ENCODE measurements at places on chromosomes 12 and 14.

DNA sequence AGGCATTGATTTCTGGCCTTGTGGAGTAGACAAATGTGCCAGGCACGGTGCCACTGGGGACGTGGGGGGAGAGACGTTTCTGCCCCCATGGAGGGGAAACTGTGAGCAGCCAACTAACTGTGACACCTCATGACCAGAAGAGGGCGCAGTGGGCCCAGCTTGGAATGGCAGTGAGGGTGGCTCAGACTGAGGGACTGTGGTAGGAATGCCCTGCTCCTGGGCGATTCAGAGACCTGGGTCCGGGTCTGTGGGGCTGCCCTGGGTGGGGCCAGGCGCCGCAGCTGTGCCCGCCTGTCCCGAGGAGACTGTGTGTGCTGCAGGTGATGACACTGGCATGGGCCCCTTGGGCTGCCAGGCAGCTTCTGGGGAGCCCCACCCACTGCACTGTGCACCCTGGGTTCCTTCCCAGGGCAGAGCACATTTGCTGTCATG lies 60.6 kb downstream of the SLC25A47 start:
- peak; percentile 55 for DNase-seq

GRCh38 chr14:100239211-100239839 lies 381 bp downstream of the YY1 start:
- DNase-seq = peak; percentile 14

DNA sequence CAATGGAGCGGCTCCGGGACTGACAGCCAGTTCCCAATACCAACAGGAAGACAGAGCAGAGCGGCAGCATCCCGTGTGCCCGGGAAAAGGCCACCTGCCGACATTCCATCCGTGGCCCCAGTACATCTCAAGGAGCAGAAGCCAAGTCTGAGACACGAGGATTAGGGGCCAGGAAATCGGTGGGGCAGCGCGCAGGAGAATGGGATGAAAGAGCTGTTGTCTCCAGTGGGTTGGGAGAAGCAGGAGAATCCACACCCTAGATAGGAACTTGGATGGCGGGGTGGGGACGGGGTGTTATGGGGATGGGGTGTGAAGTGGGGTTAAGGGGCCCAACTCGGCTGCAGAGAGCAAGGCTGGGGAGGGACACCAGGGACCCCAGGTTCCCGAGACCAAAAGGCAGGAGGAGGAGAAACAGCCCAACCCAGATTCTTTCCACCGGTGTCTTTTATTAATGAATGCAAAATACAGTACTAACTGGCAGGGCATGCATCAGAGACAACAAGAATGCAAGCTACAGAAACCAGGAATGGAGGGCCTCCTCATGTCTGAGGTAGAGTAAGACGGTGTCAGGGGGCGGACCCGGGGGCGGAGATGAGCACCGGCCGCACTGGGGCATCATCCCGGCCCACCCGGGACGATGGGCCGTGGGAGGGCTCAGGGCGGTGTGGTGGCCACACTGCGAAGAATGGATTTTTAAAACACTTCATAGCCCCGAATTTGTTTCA lies 50.3 kb downstream of the BEGAIN start:
- no peak for DNase-seq

DNA sequence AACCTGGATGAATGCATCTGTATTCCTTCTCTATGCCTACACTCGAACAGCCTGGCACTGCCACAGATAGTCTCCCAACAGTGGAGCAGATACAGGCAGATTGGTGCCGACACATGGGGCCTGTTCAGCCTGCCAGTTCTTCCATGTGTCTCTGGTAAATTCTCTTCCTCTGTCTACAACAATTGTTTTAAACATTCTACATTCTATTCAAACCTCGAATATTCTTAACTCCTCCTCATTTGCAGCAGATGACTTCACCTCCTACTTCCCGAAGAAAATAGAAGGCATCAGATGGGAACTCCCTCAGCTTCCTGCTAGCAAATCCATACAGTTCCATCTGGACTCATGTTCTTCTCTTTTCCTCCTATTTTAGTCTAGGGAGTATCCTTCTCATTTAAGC lies 43.1 kb upstream of the OTOGL start:
- DNase-seq = no peak

DNA sequence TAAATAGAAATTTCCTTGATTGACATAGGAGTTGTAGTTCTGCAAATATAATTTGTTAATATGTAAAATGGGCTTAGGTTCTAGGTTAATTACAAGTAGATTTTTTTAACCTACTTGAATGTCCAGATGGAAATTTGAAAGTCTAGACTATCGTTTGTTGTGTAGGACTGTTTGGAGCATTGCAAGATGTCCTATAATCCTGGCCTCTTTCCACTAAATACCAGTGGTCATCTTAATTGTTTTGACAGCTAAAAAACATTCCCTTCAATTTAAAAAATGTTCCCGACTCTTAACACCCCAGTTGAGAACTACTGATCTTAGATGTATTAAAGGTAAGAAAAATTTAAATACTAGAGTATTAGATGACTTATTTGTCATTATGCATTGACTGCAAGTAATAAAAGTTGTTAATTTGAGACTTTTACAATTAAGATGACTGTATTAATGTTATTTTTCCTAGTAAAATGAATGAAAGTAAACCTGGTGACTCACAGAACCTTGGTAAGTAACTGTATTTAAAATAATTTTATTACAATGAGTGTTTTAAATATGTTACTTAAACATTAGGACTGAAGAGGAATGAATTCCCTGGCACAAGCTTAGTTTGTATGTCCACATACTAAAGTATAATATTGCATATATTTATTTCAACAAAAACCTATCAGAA lies 21.8 kb downstream of the G2E3 start:
- DNase-seq = no peak

GRCh38 chr14:36683083-36683724 lies 21.5 kb downstream of the PAX9 start:
- no peak for DNase-seq

- DNase-seq = peak; percentile 57
Measured at GRCh38 chr14:103713304-103714062, 1.8 kb downstream of the XRCC3 start.

- peak; percentile 40 for DNase-seq
Measured at GRCh38 chr12:570921-571794, 92.1 kb downstream of the NINJ2 start.

DNA sequence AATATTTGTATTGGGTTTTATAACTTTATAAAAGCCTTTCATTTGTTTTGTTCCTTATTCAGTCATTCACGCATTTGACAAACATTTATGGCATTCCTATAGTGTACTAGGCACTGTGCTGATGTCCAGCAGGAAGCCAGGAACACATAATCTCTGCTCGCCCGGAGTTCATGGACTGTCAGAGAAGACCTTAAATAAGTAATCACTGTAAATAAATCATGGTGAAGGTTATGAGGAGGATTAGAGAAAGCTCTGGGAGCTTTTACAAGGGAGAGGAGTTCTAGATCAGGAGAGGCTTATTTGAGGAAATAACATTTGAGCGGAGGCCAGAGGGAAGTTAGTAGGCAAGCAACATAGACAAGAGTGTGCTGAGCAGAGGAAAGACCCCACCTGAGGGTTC lies 1.4 kb upstream of the RDH11 start:
- DNase-seq = no peak

DNA sequence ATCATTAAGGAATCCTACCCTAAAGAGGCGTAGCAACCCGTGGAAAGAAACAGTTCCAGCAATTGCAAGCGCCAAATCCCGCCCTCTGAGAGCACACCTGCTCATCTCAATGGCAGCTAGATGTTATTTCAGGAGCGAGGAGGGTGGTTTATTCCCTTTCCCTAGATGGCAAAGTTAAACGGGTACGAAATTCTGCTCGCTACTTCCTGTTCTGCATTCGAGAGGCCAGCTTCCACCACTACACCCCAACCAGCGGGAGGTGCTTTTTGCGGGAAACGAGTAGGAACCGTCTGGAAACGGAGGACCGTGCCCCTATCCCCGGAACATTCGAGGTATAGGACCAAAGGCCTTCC lies 536 bp downstream of the VPS29 start:
- DNase-seq = no peak

DNA sequence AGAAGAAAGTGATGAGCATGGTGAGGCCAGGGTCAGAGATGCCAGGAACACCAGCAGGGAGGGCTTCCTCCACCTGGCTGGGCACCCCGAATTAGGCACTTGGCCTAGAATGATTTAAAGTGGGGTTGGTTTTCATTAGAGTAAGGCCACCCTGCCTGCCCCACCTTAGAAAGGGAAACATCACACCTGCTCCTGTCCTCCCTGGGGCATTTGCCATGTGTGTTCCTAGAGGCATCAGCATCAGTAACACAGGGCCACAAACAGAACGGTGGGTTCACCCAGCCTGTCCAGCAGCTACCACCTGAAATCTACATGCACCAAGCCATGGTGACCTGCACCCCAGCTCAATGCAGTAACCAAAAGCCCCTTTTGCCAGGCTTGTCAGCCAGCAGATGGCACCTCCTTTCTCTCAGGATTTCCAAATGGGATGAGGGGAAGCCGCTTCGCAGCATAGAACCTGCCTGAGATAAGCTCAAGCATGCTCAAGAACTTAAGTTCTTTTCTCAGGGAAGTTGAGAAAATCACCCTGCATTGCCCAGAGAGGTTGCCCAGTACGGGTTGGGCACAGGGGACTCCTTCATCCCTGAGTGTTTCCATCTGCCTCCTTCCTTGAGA lies 338.8 kb downstream of the DPF3 start:
- DNase-seq = no peak

- no peak for DNase-seq
Measured at GRCh38 chr12:68788554-68789143, 19.3 kb upstream of the MDM2 start.

- DNase-seq = no peak
Measured at GRCh38 chr14:101950100-101950499, 14.3 kb upstream of the DYNC1H1 start.

GRCh38 chr14:79580906-79581305 lies 630.4 kb downstream of the DIO2 start:
- DNase-seq = no peak

DNA sequence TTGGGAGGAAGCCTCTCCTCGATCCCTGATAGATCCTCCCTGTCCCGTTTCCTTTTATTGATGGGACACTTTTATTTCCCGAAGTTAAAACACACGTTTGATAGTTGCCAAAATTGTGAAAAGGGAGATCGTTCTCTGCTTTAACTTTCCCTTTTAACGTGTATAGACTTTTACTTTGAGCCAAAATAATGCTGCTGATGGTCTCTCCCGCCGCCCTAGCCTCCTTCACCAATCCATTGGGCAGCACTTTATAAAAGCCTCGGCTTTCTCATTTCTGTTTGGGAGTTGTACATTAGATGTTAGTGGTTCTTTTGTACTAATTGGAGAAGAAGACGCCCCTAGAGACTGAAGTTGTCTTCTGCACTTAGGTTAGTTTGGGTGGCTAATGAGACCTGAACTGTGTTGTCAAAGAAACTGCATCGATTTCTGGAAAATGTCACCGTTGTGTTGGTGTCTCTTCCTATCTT lies 1.4 kb downstream of the TMTC2 start:
- DNase-seq = no peak

DNA sequence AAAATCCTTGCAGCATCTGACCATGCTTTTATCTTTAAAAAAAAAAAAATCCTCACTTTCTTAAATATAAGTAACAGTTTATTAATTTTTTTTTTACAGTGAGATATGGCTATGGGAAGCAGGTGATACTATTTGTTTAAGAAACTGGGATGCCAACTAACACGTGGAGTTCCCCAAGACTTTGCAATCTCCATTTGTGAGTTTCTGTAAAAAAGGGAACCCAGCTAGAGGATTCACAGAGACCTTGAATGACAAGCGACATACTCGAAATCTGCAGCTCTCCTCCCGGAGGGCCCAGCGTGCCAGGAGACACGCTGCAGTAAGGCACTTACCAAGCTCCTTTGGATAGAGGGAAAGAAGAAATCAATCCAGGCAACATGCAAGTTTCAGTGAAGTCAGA lies 30.1 kb downstream of the SLC15A4 start:
- DNase-seq = no peak

- no peak for DNase-seq
Measured at GRCh38 chr14:77281852-77282410, 10.9 kb upstream of the NGB start.

DNA sequence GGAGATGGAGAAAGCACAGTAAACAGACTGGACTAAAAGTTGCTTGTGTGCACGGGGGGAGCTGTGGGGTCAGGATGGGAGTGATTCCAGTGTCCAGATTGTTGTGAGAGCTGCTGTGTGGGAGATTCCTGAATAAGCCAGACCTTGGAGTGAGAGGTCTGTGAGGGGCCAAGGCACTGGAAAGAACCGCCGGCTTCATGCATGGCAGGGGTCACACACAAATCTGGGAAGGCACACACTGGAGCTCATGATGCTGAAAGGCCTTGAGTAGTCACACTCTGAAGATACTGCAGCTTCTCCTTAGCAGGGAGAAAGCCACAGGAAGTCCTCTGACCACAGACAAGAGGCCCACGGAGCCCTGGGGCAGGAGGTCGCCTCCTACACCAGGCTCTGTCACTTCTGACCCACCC lies 23.1 kb downstream of the ADCY6 start:
- no peak for DNase-seq

GRCh38 chr12:106517314-106517713 lies 65.5 kb upstream of the RFX4 start:
- DNase-seq = no peak

DNA sequence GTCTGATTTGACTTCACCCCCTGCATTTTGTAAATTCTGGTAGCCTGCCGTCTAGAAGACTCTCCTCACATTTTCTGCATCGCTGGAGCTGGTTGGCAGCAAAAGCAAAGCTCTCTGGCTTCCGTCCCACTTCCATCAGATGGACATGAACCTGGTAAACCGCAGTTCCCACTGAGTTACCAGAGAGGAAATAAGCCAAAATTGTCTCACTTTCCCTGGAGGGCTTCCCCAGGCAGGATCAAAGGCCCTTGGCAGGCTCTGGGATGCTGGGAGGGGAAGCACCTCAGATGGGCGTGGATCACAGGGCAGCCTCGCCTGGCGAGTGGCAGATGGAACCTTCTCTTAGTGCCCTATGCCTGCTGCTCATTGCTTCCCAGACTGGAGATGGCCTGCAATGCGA lies 243.5 kb downstream of the TMEM132C start:
- DNase-seq = no peak

- DNase-seq = no peak
Measured at GRCh38 chr12:31876568-31877424, 82.4 kb upstream of the RESF1 start.

DNA sequence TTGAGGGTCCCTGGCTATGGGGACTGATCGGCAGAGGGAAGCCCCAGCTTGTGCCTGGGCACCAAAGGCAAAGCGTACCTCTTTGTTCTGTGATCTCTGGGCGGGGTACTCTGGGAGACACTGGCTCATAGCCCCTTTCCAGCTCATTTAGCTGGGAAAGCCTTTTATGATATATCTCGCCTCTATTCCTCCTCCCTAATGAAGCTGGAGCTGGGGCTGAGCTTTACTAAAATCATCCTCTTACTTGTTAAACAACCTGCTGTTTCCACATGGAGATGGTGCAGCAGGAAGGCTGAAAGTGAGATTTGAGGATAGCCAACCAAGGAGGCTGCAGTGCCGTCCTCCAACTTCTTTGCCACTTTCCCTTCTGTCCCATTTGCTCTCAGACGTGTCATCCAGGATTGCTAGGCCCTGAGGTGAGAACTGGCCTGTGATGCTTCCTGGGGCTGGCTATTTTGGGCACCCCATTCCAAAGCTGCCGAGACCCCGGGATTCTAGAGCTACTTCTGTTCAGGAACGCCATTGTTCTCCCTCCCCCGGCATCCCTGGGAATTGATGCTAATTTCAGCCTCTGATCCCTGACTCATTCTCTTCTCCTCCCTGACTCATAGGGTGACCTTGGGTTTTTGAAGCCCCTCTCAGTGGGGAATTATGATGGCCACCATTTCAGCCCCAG lies 16.0 kb downstream of the PDE1B start:
- DNase-seq = no peak

GRCh38 chr12:31574803-31575575 lies 15.9 kb downstream of the DENND5B start:
- no peak for DNase-seq

Data from K562 (cell line).